ENCODE measurements at places on chromosomes 11 and 22. TPM values are rescaled to one million over a fixed set of nuclear protein-coding genes. Genes with fewer than 3 reads are reported as not detected.

- DNase-seq, result peak; percentile 31
Measured at GRCh38 chr11:121703201-121703600, 250.4 kb upstream of the SORL1-AS1 start.

DNA sequence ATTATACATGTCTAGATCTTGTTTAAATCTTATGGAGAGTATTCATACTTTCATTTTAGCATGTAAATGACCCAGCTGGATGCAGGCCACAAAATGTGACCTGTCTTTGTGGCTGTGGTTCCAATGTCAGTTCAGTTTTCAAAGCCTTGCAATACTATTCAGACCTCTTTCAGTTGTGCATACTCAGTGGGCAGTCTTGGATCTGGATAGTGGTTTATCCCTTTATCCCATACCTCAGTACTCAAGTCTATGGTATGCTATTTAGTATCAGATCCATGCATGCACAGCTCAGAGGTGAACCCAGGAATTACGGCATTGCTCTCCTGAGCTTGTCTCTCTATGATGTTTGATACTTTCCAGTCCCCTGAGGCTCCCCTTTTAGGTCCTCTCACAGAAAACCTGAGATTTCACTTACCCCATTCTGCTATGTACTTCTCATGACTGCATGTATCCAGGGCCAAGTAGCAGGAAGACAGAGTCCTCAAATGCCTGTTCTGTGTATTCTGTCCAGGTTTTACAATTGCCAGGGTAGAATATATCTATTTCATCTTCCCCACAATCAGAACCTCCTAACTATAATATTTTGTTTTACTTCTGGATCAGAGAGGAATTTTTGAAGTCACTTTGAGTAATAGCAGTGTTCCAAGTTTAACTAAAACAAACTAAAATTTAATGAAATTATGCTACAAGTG lies 6.9 kb upstream of the P4HA3 start:
- no peak for DNase-seq

DNA sequence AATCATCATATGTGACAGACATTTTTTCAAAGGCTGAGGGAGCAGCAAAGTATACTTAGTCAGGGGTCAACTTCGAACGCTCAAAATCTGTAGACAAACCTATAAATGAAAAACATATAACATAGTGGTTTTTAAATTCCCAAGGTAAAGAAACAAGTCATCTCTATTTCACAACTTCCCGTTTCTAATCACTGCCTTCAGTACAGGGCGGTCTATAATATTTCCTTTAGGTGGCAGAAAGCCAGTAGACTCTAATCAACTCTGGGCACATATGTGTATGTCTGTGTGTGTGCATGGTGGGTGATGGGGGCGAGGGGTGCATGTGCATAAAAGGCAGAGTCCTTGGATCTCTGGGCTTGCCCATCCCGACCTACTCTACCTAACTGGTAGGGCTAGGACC lies 55.0 kb upstream of the ARFGAP3 start:
- no peak for DNase-seq

DNA sequence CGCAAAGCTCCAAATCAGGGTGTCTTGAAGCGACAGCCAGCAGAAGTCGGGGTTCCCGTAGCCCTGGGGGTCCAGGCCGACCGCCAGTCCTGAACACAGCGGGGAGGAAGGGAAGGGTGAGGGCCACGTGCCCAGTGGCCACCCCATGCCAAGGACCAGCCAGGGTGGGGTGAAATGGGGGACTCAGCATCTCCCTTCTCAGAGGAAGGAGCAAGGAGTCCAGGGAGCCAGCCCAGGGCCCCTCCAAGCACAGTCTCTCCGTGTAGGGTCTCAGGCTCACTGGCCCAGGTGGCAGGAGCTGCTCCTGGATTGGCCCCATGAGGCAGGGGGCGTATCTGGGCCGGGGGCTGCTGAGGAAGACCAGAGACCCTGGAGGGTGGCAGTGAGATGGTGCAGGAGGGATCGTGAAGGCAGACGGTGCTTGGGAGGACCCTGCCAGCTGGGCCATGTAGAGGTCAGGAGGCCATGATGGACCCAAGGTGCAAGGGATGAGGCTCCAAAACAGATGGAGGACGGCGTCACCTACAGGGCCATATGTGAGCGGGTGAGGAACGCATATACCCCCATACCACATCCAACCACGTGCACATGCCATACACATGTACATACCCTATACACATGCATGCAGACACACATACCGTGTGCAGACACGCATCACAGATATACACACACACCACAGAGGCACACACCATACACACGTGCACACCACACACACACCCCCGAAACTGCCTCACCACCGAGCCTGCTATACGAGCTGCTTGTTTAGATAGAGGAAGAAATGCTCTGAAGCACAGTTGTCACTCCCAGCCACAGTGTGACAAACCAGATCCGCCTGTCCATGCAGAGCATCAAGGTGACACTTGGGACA lies 34.4 kb downstream of the TRMU start:
- no peak for DNase-seq

- DNase-seq, result no peak
Measured at GRCh38 chr11:1887451-1888346, 4.0 kb downstream of the PRR33 start.

- DNase-seq, result no peak
Measured at GRCh38 chr11:59756845-59757244, 1.7 kb downstream of the STX3 start.

DNA sequence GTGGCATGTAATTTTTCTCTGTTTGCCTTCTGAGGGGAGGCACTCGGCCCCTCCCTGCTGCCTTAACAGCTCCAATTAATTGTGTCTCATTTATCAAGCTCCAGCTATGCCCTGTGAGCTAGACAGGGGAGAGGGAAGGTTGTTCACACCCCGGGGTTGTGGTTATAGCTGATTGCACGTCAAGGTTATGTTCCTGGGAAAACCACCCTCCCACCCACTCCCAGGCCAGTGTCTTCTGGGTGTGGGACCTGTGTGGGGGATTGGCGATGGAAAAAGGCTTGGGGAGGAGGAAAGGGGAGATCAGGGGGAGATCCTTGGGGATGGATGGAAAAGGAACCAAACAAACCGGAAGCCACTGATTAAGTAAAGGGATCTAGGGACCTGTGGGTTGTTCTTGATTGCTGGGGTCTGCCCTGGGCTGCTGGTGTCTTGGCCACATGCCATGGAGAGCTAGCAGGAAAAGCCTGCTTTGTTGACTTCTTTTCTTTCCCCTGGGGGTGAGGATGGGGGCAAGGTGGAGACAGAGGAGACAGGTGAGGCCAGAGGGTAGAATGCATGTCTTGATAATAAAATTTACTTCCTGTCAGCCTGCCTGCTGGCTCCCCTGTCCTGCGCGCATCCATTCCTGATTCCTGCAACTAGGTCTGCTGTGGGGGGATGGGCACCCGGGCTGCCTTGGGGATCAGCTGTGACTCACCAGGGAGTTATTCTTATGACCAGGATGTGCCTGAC lies 13.5 kb upstream of the SORL1-AS1 start:
- DNase-seq, result no peak

- DNase-seq, result no peak
Measured at GRCh38 chr22:48846200-48846599, 981.5 kb downstream of the BRD1 start.

GRCh38 chr11:29063630-29064361 lies 953.0 kb downstream of the KCNA4 start:
- no peak for DNase-seq

DNA sequence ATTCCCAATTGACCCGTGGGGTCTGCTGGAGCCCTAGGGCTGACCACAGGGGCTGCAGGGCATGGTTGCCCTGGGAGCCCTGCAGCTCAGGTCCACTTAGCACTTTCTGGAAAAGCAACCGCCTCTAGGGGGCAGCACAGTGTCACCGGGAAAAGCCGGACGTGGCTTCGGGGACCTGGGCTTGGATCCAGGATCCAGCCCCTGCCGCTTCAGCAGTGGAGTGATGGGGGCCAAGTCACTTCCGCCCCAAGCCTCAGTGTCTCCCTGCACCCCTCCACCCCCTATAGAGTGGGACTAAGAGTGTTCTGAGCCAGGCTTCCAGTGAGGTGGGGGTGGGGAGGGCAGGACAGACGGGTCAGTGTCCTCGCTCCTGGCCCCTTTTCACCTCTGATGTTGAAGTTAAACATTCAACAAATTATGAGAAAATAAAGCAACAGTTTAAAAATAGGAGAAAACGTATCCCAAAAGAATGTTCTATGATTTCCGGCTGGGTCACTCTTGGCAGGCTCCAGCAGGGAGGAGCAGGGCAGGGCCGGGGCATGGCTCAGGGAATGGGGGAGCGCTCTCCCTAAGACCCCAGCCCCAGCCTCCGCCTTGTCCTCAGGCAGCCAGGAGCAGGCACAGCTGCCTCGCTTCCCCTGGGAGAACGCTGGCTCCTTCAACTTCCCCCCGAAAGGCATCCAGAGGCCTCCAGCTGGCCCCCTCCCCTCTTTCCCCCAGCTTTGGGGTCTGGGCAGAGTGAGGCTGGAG lies 96.5 kb upstream of the FGF3 start:
- DNase-seq, result peak; percentile 84

- no peak for DNase-seq
Measured at GRCh38 chr22:46185283-46185682, 35.0 kb downstream of the PPARA start.

- DNase-seq, result no peak
Measured at GRCh38 chr11:16749666-16750065, 11.2 kb downstream of the C11orf58 start.

- no peak for DNase-seq
Measured at GRCh38 chr11:79220171-79220570, 220.7 kb downstream of the TENM4 start.

DNA sequence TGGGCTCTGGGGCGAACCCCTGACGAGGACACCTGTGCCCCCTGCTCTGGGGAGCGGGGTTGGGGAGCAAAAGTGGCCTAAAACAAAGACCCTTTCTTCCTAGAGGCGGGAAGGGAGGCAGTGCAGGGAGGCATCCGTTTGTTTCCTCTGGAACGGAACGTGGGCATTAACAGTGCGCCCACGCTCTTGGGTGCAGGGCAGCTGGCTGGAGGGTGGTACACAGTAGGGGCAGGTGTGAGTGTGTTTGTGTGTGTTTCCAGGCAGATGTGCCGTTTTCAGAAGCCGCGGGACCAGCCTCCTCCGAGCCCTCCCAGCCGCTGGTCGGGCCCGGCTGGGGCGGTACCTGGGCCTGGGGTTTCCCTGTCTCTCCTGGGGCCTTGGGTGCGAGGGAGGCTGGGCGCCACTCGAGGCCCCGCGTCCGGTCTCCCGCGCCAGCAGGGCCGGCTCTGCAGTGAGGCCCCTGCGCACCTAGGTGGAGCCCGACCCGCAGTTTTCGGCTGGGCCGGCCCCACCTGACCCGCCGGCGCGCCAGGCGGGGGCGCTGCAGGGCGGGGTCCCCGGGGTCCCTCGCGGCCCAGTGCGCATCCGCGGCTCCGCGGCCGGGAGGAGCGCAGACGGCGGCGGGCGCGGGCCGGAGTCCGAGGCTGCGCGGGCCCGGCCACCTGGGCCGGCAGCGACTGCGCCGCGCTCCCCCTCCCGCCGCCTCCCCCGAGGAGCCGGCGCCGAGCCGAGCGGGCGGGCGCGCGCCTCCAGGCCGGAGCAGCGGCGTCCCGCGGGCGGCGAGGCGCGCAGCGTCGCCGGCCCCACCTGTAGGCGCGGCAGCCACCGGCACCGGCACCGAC lies 1252.7 kb downstream of the BRD1 start:
- peak; percentile 70 for DNase-seq

DNA sequence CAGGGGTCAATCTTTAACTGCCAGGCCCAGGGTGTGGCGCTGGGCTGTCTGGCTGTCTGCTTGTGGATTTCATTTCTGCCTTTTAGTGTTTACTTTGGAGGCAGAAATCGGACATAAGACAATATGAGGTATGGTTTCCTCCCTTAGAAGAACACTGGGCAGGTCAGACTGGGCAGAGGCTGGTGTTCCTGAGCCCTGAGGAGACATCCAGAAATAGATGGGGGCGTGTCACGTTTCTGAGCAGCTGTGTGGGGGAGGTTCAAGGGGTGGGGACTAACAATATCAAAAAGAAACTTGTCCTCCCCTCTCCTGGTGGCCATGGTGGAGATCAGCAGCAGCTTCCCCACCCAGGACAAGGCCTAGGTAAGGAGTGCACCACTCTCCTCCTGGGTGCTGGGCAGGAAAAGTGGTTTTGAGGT lies at the start of gene ART1:
ART1 (plus strand) TSS at position 312 of the 419 bp plus-strand sequence. CDS start 14,086 bp downstream, outside the sequence.
- no peak for DNase-seq

- no peak for DNase-seq
Measured at GRCh38 chr11:94048032-94048709, 27.0 kb downstream of the HEPHL1 start.

GRCh38 chr11:58243954-58244353 lies 15.2 kb upstream of the OR10Q1 start:
- no peak for DNase-seq

- DNase-seq, result peak; percentile 67
Measured at GRCh38 chr11:36233204-36233603, 56.0 kb downstream of the COMMD9 start.

DNA sequence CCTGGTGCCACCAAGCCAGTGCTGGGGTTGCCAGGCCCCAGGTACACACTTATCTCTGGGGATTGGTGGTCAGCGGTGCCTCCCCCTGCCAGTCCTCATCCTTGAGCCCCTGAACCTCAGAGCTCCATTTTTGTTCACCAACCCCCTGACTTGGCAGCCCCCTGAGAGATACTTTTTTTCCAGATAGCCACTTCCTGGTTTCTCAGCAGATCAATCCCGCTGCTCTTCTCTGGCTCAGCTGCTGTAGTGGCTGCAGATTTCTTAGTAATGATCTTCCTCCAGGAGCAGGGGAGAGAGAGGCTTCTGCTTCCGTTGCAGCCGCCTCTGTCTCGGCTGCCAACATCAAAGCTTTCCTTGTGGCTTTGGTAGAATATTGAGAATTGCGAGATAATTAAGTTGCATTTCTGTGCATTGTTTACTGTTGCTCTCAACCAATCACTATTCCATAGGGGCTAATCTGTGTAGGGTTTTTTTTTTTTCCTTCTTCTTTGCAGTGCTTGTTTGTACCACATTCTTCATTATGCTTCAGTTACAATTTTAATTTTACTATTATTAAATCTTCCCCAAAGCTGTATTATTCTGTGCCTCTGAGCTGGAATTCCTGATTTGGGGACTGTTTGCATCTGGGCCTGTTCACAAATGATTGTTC lies 92.1 kb downstream of the PKNOX2 start:
- no peak for DNase-seq

DNA sequence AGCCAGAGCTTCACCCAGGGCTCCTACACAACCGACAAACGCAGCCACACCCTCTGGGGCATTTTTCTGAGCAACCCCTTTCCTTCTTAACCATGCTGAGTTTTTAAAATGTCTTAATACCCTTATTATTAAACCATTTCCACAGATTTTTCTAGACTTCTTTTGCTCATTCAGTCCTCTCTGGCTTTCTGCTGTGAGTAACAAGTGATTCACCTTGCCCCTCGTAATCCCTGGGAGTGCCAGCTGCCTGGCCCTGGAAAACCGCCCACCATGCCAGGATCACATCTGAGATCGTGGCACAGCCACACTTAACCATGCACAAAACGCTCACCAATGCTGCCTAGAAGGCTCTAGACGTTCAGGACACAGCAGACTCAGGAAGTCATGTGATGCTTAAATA lies 25.4 kb downstream of the YPEL1 start:
- no peak for DNase-seq

The MGAT3 gene
- 22.4 TPM for polyA plus RNA-seq

The SDHAF2 gene
- 44.5 TPM for polyA plus RNA-seq

The CPT1A gene
- polyA plus RNA-seq, result 43.0 TPM

The PKDREJ gene
- polyA plus RNA-seq, result 0.55 TPM

The TPBGL gene
- polyA plus RNA-seq, result 0.17 TPM

The CD3G gene
- polyA plus RNA-seq, result 0.25 TPM

The HEPHL1 gene
- 0.33 TPM for polyA plus RNA-seq

The SHANK3 gene
- 13.6 TPM for polyA plus RNA-seq

The JAML gene
- 1.5 TPM for polyA plus RNA-seq

The ZC3H12C gene
- polyA plus RNA-seq, result 8.8 TPM

The C11orf71 gene
- polyA plus RNA-seq, result 17.5 TPM

The OR5D16 gene
- not detected for polyA plus RNA-seq
